ENCODE measurements at places on chromosomes 6 and 20. TPM values are rescaled to one million over a fixed set of nuclear protein-coding genes. Genes with fewer than 3 reads are reported as not detected.

Gene FYN
- total RNA-seq, result 165 TPM

Gene RPP21
- total RNA-seq, result 24.6 TPM

Gene PRPH2
- total RNA-seq, result 1.4 TPM

- no peak for DNase-seq
Observed at GRCh38 chr6:37474316-37474715, 25.4 kb downstream of the CCDC167 start.

DNA sequence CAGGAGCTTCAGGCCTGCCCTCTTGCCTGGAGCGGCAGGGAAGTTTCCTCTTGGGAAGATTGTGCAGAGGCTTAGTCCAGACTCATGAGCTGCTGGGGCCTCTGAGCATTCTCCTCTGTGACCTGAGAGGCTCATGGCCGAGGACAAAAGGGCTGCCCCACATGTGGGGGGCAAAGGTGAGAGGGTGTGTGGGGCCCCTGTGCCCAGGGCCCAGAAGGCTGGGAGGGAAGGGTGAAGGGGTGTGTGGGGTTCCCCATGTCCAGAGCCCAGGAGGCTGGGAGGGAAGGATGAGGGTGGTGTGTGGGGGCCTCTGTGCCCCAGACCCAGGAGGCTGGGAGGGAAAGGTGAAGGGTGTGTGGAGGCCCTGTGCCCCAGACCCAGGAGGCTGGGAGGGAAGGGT is 50.8 kb upstream of the SLC22A1 start:
- DNase-seq, result no peak

- no peak for DNase-seq
Observed at GRCh38 chr6:24876499-24877465, 59.0 kb downstream of the RIPOR2 start.

GRCh38 chr20:24406750-24407149 is 62.7 kb upstream of the SYNDIG1 start:
- DNase-seq, result no peak

DNA sequence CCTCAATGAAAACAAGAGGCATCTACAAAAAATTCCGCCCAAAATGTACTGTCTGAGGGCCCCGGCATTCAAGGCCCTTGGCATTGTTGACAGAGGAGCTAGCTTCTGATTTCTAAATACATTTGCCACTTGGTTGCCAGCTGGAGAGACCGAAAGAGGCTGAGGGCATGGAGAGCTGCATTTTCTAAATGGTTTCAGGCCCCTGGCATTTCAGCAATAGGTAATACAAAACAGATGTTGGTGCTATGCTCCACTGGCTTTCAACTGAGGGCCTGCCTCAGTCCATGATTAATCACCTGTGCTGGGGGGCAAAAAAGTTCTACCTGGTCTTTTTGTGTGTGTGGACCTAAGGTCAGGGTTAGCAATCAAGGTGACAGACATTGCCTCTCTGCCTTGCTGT is 79.5 kb upstream of the ISM1 start:
- peak; percentile 64 for DNase-seq

Gene CD40
- 0.62 TPM for total RNA-seq

Gene MCCD1
- total RNA-seq, result not detected

DNA sequence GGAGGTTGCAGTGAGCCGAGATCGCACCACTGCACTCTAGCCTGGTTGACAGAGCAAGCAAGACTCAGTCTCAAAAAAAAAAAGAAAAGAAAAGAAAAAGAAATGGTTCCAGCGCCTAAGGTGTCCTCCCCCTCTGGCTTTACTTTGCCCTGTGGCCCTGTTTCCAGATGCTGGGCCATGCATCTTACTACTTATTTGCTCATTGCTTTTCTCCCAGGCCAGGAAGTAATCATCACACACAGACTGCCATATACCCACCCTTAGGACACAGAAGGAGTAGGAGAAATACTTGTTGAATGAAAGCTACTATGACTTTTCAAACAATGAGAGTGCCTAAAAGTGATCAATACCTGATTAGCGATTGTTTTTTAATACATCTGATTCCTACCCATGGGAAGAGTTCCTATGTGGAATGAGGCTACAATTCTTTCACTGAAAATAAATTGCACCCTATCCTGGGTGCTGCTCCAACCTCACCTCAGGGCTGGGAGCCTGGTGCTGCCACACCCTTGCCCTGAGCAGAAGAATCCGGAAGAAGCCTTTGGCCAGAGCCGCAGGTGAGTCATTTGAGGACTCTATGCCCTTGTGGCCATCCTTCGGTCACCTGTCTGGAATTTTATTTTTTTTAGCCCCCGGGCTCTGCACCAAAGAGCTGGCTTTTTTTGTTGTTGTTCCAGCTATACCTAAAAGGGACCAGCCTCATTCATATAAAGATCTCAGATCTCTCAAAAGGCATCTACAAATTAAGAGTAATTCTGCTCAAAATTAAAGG is 22.7 kb upstream of the TFAP2C start:
- DNase-seq, result no peak

- peak; percentile 92 for DNase-seq
Observed at GRCh38 chr6:52517502-52518278, 59.2 kb downstream of the TRAM2 start.

Measured in myocyte (in vitro differentiated cells).